ENCODE measurements at places on chromosomes 2 and 18. TPM values are rescaled to one million over a fixed set of nuclear protein-coding genes. Genes with fewer than 3 reads are reported as not detected.

DNA sequence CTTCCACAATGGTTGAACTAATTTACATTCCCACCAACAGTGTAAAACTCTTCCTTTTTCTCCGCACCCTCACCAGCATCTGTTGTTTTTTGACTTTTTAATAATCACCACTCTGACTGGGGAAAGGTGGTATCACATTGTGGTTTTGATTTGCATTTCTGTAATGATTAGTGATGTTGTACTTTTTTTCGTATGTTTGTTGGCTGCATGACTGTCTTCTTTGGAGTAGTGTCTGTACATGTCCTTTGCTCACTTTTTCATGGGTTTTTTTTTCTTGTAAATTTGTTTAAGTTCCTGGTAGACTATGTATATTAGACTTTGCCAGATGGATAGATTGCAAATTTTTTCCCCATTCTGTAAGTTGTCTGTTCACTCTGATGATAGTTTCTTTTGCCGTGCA, 574.8 kb downstream of the KCNJ3 start:
- no peak overlapping the region for H3K4me3 ChIP-seq
- no peak for DNase-seq
- no peak overlapping the region for H3K27ac ChIP-seq
- H3K36me3 ChIP-seq = no peaks in the 10 kb centered on the region
- H3K4me1 ChIP-seq = no peaks in the 10 kb centered on the region
- no peaks in the 10 kb centered on the region for H3K27me3 ChIP-seq

DNA sequence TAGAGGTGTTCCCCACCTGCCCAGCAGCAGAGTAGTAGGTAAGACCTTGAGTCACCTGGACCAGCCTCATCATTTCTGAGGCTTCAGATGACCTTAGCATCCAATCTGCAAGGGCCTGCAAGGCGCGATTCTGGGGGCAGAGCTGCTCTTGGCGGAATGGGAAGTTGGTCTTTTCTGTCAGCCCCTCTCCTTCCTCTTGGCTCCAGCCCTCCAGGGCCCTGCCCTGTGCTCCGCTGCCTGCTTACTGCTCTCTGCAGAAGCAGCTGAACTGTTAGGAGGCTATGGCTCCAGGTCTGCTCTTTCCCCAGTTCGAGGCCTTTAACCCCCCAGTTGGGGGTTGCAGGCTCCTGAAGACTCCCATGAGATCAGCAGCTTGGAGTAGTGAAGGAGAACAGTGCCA, 96.1 kb upstream of the MCFD2 start:
- H3K27ac ChIP-seq = no peak overlapping the region
- H3K4me3 ChIP-seq = no peak overlapping the region
- peaks cover 27% of the 10 kb centered on the region for H3K36me3 ChIP-seq
- no peak for DNase-seq

GRCh38 chr2:113216891-113217454, 43.2 kb downstream of the PSD4 start:
- no peaks in the 10 kb centered on the region for H3K36me3 ChIP-seq
- H3K4me1 ChIP-seq = peaks cover 55% of the 10 kb centered on the region
- no peaks in the 10 kb centered on the region for H3K27me3 ChIP-seq
- peak overlapping the region; percentile 83 for H3K27ac ChIP-seq

DNA sequence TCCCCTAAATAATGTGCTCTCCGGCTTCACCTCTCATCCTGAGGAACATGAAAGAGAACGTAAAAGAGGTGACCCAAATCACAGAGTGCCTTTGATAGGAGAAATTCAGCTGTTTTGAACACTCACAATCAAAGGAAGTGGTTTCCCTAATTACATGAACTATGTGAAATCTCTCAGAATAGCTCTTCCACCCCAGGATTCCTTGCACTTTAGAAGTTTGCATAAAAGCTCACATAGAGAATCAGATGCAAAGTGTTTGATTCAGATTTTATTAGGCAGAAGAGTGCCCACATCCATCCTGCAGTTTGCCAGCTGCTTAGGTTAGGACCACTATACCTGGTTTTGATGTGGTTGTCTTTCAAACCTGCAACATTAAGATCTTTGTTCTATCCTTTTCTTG, 61.0 kb downstream of the MAP3K20 start:
- no peak overlapping the region for H3K4me3 ChIP-seq
- no peaks in the 10 kb centered on the region for H3K27me3 ChIP-seq
- H3K27ac ChIP-seq = no peak overlapping the region
- H3K36me3 ChIP-seq = no peaks in the 10 kb centered on the region

- no peak for DNase-seq
- no peaks in the 10 kb centered on the region for H3K36me3 ChIP-seq
- no peak overlapping the region for H3K4me3 ChIP-seq
- H3K27me3 ChIP-seq = no peaks in the 10 kb centered on the region
- H3K27ac ChIP-seq = no peak overlapping the region
- H3K4me1 ChIP-seq = no peaks in the 10 kb centered on the region
These were observed 1.7 kb downstream of the PRELID3A start for GRCh38 chr18:12409469-12409868.

- peak; percentile 32 for DNase-seq
- no peak overlapping the region for H3K27ac ChIP-seq
- H3K4me1 ChIP-seq = no peaks in the 10 kb centered on the region
- H3K36me3 ChIP-seq = no peaks in the 10 kb centered on the region
- no peaks in the 10 kb centered on the region for H3K27me3 ChIP-seq
These were observed 194.5 kb upstream of the LRRTM1 start for GRCh38 chr2:80499095-80499494.

The RND3 gene
- 49.8 TPM for total RNA-seq

DNA sequence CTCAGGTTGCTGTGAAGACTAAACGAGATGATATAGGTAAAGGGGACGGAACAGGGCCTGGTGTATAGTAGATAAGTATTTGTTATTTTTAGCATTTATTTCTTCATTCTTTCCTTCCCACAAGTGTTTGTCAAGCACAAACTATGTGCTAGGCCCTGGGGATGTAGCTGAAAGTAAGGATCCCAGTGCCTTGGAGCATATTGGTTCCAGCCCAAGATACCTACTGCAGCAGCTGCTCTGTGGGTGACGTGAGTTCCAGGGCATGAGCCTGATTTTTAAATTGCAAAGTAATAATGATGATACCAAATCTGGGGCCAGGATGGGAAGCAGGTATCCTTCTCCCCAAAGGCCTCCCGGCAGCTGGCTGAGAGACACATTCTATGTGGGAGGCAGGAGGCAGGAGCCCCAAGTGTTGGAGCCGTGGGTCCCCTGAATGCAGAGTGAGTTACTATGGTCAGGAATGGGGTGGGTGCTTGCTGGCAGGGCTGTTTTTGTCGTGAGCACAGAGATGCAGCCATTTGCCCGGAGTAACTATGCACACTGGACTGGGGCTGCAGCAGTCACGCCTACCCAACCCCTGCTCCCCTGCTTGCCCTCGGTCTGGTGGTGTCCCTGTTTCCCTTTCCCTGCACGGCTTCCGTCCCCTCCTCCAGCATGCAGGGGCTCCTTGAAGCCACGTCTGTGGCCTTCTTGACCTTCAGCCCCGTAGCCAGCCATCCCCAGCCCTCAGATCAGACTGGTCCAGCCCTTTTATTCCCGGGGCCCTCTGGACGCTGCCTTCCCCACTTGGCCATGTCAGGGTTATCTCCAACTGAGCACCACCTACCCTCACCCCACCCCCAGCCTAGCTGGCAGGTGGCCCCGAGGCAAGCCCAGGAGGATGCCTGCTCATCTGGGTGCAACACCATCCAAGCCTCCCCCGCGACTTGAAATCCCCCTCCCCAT, 52.4 kb downstream of the INHBB start:
- DNase-seq = no peak
- H3K36me3 ChIP-seq = no peaks in the 10 kb centered on the region
- H3K27ac ChIP-seq = no peak overlapping the region
- H3K4me1 ChIP-seq = no peaks in the 10 kb centered on the region
- H3K4me3 ChIP-seq = no peak overlapping the region

DNA sequence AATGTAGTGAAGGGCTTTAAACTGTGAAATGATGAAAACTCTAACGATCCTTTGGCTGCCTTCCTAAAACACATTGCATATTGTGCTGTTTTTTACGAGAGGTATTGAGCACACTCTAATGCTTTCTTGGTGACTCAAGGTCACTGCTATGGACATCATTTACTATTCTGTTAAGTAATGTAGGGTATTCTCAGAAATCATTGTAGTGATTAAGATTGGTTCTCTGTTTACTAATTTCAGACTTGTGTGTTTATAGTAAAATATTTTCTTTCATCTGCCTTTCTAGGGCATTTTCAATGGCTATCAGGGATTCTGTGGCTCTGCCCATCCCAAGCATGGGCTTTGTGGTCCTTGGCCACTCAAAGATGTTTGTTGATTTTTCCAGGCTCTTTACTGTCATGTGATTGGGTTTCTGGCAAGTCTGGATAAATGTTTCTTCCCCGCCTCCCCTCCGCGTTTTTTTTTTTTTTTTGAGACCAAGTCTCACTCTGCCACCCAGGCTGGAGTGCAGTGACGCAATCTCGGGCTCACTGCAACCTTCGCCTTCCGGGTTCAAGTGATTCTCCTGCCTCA, 29.3 kb downstream of the UBE2F start:
- no peaks in the 10 kb centered on the region for H3K36me3 ChIP-seq
- no peaks in the 10 kb centered on the region for H3K27me3 ChIP-seq
- no peak for DNase-seq
- no peak overlapping the region for H3K4me3 ChIP-seq

DNA sequence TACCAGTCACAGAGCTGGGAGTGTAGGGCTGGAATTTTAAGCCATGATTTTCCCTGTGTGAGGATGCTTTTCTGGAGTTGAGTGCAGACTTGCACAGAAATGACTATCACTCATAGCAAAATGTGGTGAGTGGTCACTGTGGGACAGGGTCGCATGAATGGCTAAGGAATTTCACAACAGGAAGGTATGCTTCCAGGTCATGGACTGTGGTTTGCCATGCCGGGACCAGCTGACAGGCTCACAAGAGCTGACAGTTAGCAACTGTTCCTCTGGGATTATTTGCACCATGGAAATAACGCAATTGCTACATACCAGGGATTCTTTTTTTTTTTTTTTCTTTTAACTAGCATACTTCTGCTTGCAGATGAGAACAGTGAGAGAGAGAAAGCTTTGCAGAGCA, 3.8 kb upstream of the UXS1 start:
- no peak overlapping the region for H3K27ac ChIP-seq
- DNase-seq = no peak
- no peaks in the 10 kb centered on the region for H3K36me3 ChIP-seq

DNA sequence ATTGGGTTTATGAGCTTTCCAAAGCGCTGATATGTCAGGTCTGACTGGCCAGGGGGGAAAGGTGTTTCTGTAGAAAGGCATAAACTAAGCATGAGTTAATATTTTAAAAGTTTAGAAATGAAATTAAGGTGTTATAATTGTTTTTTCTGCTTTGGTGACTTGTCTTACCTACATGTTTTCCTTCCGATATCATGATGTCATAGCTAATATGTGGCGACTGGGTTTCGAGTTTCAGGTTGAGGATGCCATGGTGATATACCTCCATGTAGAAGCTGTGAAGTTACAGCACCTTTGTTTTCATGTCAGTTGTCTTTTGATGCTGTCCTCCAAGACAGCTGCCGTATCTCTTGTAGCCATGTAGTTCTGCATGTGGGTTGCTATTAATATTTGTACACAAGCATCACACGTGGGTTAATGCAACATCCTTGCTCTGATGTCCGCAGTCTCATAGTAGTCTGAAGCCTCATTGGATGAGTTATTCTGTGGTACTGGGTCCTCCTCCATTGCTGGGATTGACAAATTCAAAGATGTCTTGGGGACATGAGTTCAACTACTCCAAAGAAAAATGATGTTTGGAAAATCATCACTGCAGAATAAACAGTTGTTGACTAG, 230.6 kb downstream of the PRKCE start:
- H3K4me3 ChIP-seq = no peak overlapping the region
- H3K36me3 ChIP-seq = no peaks in the 10 kb centered on the region
- H3K4me1 ChIP-seq = peaks cover 41% of the 10 kb centered on the region
- DNase-seq = no peak

DNA sequence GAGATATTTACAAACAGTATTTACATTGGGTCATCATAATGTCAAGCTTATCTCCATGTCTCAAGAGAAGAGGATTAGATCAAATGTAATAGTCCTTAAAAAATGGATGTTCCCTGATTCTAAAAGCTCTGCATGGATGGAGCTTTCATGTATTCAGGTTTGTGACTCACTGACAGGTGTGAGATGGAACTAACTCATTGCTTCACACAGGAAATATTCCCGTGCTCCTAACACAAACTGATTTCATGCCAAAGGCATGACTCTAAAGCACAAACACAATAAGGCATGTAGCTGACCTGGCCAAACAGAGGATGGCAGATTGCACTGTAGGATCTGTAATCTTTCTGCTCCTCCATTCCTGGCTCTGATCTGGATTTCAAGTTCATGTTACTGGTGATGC, 110.0 kb downstream of the ALK start:
- H3K27ac ChIP-seq = no peak overlapping the region
- no peak for DNase-seq
- no peak overlapping the region for H3K4me3 ChIP-seq

- H3K27ac ChIP-seq = no peak overlapping the region
- H3K36me3 ChIP-seq = no peaks in the 10 kb centered on the region
- H3K27me3 ChIP-seq = no peaks in the 10 kb centered on the region
- peak; percentile 43 for DNase-seq
- no peak overlapping the region for H3K4me3 ChIP-seq
These were observed 172.2 kb downstream of the LDLRAD4 start for GRCh38 chr18:13390711-13391110.

DNA sequence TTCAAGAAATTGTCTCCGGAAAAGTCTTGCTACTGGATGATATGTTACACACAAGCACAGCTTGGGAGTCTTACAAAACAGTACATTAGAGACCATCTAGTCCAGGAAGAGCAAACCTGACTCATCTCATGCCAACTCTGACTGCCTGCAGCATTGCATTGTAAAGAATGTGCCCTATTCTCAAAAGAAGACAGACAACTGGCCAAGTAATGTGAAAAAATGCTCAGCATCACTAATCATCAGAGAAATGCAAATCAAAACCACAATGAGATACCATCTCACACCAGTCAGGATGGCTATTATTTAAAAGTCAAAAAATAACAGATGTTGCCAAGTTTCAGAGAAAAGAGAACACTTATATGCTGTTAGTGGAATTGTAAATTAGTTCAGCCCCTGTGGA, 42.7 kb upstream of the GORASP2 start:
- H3K27me3 ChIP-seq = no peaks in the 10 kb centered on the region
- no peaks in the 10 kb centered on the region for H3K36me3 ChIP-seq
- H3K4me3 ChIP-seq = no peak overlapping the region
- DNase-seq = no peak
- no peak overlapping the region for H3K27ac ChIP-seq

- H3K27ac ChIP-seq = no peak overlapping the region
- no peaks in the 10 kb centered on the region for H3K36me3 ChIP-seq
- H3K4me3 ChIP-seq = no peak overlapping the region
- H3K27me3 ChIP-seq = no peaks in the 10 kb centered on the region
- no peak for DNase-seq
These were observed 30.6 kb upstream of the PPP3R1 start for GRCh38 chr2:68282811-68283418.

GRCh38 chr2:203341741-203342310, 13.6 kb downstream of the ABI2 start:
- no peaks in the 10 kb centered on the region for H3K4me1 ChIP-seq
- no peak overlapping the region for H3K4me3 ChIP-seq
- no peaks in the 10 kb centered on the region for H3K36me3 ChIP-seq
- DNase-seq = no peak
- no peaks in the 10 kb centered on the region for H3K27me3 ChIP-seq
- no peak overlapping the region for H3K27ac ChIP-seq

The NOL4 gene
- 1.1 TPM for total RNA-seq

The ERMN gene
- total RNA-seq = not detected

Measured in adrenal gland (tissue), 19 donors.